ENCODE measurements at places on chromosomes 12 and 14. TPM values are rescaled to one million over a fixed set of nuclear protein-coding genes. Genes with fewer than 3 reads are reported as not detected.

GRCh38 chr12:106282457-106283097, 20.0 kb upstream of the TCP11L2 start:
- DNase-seq: no peak

Gene OSBPL8
- 24.9 TPM for total RNA-seq

Gene STYK1
- total RNA-seq: not detected

GRCh38 chr14:33068626-33069025, 129.9 kb downstream of the NPAS3 start:
- no peak for DNase-seq

DNA sequence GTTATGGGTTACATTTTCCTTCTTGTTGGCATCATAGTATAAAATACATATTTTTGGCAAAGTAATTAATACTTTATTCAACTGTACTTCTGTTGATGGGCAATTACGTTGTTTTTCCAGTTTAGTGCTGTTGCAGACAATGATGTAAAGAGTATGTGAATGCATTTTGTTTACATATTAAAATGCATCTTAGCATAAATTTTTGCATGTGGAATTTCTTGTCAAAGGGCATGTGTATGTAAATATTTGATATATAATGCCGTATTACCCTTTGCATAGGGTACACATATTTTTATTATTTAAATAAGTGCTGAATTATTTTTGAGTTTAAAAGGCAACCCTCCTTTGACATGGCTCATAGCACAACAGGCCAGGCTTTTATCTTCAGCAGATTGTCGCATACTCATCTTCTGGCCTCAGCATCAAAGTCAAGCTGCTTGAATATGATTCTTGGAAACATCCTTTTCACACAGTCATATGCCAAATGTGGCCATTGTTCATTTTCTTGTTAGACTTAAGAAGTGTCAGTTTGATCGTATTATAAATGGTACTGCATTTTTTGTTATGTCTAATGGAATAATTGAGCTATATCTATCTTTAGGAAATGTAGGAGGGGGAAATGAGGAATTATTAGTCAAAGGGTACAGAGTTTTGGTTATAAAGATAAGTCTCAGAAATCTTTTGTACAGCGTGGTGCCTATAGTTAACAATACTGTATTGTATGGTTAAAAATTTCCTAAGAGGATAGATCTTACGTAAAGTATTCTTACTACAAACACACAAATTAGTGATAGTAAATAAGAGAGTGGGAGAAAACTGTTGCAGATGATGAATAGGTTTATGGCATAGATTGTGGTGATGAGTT, 138.5 kb downstream of the FUT8 start:
- DNase-seq: no peak

Gene TSPAN8
- total RNA-seq: not detected

- DNase-seq: no peak
Observed at GRCh38 chr12:2451025-2451424, 343.7 kb upstream of the FKBP4 start.

Gene TPPP2
- 0.81 TPM for total RNA-seq
